Stimulated activated CD4-positive, alpha-beta T cell treated with anti-CD3 and anti-CD28 coated beads, Interleukin-15, amount 100 ng/mL, for 48 hours (primary cell): ENCODE measurements at places on chromosomes 6 and 20.

DNA sequence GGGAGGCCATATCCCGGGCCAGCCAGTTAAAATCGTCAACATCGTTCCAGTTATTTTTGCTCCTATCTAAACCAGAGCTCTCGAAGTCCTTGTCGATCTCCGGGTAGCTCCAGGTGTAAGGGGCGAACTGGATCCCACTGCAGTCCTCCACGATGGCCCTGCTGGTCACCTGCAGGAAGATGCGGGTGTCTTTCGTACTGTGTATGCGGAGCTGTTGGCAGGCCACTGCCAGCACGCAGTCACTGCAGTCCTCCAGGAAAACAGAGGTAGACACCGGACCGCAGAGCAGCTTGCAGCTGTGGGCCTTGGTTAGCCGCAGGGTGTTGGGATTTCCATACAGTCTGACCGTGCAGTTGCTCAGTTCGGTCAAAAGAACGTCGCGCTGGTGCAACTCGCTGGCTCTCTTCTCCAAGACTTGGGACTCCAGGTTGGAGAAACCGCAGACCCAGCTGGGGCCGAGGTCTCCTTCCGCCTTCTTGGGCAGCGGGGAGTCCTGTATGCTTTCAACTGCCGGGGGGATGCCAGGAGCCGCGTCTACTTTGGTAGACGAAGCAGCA lies 742 bp downstream of the TBCC start:
- no peak for DNase-seq

DNA sequence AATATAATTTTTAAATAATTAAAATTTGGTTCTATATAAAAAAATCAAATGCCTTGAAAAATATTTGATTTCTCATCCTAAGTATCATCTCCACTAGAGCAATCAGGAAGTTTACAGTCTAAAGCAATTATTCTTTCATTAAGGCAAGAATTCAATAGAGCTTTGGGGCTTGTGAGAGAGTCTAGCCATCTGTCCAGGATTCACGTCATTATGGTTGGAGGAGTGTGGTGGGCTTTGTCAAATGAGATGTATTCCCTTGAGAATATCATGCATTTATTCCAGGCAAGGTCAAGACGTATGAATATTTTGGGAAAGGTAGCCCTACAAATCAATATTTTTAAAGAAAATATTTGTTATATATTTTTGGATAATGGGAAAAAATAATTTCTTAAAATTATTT lies 132.4 kb downstream of the ELOVL4 start:
- DNase-seq = no peak

DNA sequence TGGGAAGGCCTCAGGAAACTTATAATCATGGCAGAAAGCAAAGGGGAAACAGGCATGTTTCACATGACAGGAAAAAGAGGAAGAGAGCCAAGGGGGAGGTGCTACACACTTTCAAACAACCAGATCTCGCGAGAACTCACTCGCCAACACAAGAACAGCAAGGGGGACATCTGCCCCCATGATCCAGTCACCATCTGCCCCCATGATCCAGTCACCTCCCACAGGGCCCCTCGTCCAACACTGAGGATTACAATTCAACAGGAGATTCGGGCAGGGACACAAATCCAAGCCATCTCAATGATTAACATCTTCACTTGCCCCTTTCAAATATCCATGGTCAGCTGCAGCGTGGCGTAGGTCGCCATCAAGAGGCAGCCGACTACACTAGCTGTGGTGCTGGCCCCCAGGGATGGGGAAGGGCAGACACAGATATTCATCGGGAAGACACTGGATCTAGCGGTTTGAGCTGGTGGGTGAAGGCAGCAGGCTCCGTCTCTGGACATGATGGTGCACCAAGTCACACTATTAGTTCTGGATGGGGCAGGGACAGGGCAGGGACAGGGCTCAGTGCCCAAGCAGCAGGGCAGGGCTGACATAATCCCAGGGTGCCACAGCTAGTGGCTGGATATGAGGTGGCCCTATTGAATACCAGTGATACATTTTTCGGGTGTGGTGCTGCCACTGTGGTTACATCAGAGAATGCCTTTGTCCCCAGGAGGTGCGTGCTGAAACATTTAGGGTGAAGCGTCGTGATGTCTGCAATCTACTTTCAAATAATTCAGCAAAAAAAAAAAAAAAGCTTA lies 31.6 kb downstream of the TUBB2B start:
- no peak for DNase-seq

DNA sequence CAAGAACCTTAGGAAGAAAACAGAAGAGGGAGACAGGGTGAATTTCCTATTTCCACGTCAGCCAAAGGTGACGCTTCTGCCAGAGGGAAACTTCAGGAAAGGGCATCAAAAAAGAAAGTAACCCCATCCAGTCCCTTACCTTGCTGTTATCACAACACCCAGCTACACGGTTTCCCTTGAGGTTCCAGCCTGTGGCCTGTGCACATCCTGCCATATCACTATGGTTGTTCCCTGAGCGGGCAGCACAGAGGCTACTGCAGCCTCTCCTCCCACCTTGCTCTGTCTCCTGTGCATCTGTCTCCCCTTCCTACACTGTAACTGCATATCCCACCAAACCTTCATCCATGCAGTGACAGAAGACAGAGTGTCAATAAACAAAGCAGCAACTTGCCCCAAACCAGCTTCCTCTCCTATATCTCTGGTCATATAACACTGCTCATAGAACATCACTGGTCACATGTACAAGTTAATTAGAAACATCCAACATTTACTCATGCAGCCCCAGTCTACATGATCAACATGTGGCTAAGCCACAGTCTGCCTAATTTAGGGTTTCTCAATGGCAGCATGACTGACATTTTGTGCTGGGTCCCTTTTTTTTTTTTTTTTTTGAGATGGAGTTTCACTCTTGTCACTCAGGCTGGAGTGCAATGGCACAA lies 54.7 kb downstream of the GFOD1 start:
- DNase-seq = no peak

DNA sequence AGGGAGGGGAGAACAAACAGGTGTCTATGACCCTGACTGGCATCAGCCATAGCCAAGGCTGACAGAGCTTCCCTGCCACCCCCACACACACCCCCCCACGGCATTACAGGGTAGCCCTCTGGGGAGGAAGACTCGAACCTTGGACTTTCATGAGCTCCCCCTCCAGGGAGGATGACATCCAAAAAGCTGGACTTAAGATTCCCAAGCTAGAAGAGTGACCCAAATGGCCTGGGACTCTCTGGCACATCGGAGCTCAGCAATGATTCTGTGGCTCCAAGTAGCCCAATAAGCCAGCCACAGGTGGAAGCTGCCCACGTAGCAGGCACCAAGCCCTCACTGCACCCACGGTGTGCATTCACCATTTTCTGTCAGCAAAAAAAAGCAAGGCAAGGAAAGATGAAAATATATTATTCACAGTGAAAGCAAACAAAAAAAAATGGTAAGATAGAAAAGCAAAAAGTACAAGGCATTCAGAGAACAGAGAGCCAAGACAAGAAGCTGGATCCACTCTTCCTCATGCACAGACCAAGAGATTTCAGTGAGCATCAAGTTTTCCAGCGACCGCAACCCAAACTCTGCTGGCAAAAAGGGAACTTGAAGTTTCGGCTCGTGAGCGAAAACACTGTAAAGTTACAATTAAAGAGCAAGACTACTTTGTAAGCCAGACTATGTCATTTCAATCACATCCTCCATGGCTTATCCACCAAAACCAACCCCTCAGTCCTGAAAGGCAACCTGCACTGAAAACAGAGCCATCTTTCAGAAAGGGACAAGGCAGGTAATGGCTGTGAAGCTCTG lies 10.9 kb downstream of the JAG1 start:
- no peak for DNase-seq

GRCh38 chr6:40344566-40345167 lies 242.5 kb downstream of the LRFN2 start:
- no peak for DNase-seq

DNA sequence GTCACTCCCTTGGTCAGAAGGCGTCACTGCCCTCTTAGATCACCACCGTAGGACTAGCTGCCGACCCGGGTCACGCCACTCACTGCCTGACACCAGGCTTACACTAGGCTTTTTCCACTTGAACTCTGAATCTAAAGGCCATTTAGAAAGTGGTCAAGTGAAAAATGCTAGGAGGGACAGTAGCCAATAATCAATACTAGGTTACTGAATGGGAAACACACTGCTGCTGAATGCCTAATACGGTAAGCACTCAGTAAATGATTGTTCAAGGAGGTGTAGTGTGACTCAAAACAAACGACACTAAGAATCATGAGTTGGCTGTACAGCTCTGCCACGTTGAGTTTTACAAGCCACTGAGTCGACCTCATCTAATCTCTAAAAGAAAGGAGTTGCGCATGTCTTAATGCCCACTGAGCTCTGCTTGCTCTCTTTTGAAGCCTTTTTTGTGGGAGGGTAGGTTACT lies 760 bp upstream of the IBTK start:
- DNase-seq = no peak

DNA sequence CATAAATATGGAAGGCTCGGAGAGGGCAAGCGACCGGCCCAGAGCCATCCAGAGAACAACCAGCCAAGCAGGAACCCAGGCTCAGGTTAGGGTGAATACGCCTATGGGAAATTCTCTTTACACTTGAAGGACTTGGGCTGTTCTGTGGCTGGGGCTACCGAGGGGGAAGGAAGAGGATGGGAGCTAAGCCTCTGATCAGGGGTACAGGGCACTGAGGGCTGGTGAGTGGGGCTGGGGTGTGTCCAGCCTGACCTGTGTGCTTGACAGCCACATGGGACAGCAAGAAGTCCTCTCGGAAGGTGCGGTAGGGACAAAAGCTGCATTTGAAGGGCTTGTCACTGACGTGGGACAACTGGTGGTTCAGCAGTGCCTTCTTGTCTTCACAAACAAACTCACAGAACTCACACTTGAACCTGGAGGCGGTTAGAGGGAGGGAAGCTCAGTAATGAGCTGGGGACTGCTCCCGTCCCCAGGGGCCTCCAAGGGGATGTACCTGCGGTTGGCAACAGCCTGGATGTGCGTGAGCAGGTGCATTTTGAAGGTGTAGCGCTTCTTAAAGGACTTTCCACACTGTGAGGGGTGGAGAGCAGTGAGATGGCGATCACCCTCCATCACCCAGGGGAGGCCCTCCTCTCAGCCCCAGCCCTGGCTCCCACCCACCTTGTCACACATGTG lies 11.9 kb downstream of the ZNF335 start:
- DNase-seq = no peak

DNA sequence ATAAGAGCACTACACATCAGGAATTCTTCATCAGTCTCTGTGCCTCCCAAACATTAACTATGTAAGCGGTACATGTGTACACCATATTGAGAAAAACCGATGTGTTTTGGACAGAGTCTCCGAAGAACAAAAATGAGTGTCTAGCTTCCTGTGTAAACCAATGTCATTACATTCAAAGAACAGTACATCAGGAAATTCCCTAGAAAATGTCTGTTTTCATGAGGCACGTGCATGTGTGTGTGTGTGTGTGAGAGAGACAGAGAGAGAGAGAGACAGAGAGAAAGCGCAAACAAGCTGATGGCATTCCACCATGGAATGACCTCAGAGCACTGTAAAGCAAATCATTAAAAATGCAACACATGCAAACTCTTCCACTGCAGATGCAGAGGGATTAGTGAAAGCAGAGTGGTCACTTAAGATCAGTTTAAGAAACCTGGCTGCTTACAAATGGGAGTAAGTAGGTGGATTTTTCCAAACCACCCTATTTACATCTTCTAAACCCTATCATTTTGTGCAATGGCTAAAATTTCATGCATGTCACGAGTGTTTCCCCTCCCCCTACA lies 133.9 kb downstream of the HIVEP2 start:
- no peak for DNase-seq

GRCh38 chr6:152232501-152233151 lies 404.5 kb downstream of the SYNE1 start:
- no peak for DNase-seq

GRCh38 chr20:22404419-22405170 lies 179.8 kb downstream of the FOXA2 start:
- no peak for DNase-seq

- no peak for DNase-seq
These were observed 133.2 kb downstream of the SNX5 start for GRCh38 chr20:17835240-17835933.

- DNase-seq = no peak
These were observed 26.7 kb upstream of the AKIRIN2 start for GRCh38 chr6:87728706-87729105.

GRCh38 chr20:42338294-42339201 lies 720.4 kb upstream of the CHD6 start:
- no peak for DNase-seq

DNA sequence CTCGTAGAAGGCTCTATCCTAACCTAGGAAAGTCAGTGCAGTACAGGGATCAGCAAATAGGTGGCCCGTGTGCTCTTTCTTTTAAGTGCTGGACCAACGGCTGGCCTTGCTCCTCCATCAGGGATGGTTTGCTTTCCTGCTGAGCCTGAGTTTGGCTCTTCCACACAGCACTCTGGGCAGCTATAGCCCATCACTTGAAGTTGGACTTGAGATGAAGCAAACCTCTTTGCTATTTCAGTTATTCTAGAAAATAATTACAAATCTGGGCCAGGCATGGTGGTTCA lies 66.9 kb upstream of the KCNK16 start:
- DNase-seq = no peak

GRCh38 chr20:58746620-58747019 lies 54.0 kb downstream of the NPEPL1 start:
- no peak for DNase-seq

DNA sequence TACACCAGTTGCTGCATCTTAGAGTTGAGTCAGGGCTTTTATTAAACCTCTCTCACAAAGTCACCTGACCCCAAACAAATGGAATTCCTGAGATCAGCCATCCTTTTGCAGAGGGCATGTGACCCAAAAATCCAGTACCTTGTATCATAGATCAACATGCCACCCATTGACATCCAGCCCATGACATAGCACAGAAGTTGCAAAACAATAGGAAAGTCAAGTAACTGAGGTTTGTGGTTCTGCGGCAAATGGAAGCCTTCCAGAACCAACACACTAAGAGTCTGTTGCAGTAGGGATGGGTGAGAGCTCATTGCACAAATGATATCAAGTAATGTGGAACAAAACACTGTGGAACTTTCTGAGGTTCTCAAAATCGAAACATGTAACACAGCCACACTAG lies 111.2 kb downstream of the PDE7B start:
- DNase-seq = no peak

GRCh38 chr6:1798303-1798964 lies 188.7 kb downstream of the FOXC1 start:
- DNase-seq = no peak

- no peak for DNase-seq
These were observed 15.6 kb downstream of the MANBAL start for GRCh38 chr20:37305079-37305478.

GRCh38 chr6:25332165-25332564 lies 53.0 kb downstream of the CARMIL1 start:
- DNase-seq = no peak

- no peak for DNase-seq
These were observed 5.4 kb upstream of the FOXF2 start for GRCh38 chr6:1383729-1384548.

GRCh38 chr20:56506103-56506502 lies 18.4 kb upstream of the FAM209A start:
- DNase-seq = no peak

- no peak for DNase-seq
These were observed 884 bp downstream of the SLC2A10 start for GRCh38 chr20:46710153-46710913.
